CD14-positive monocyte (primary cell): ENCODE measurements at places on chromosomes 1 and 21.

DNA sequence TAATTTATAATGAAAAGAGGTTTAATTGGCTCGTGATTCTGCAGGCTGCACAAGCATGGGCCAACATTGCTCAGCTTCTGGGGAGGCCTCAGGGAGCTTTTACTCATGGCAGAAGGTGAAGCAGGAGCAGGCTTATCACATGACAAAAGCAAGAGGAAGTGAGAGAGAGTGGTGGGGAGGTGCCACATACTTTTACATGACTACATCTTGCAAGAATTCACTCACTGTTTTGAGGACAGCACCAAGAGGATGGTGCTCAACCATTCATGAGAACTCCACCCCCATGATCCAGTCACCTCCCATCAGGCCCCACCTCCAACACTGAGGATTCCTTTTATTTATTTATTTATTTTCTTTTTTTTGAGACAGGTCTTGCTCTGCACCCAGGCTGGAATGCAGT is 5.5 kb upstream of the PLEKHM2 start:
- DNase-seq = peak; percentile 62

GRCh38 chr1:51963592-51964308 is 26.8 kb downstream of the RAB3B start:
- no peak for DNase-seq

- no peak for DNase-seq
Measured at GRCh38 chr1:27614625-27615344, 10.8 kb upstream of the AHDC1 start.

GRCh38 chr1:6051423-6051822 is 5.7 kb downstream of the KCNAB2 start:
- DNase-seq = no peak

DNA sequence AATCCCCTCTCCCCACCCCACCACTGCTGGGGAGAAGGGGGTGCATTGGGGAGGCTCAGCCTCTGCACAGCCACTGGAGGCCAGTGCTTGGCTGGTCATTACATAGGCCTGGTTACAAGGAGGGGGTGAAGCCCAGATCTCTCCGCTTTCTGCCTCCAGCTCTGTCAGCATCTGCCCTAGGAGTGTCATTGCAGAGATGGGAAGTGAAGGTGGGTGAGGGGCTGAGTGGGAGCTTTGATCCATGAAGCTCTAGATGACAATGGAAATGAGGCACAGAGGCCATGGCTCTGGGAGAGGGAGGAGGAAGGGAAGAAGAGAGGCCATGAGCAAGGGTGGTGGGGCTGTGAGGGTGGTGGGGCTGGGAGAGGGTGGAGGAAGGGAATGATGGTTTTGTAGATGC is 411.6 kb downstream of the MATN1 start:
- DNase-seq = no peak

- no peak for DNase-seq
Measured at GRCh38 chr1:90356101-90356500, 361.0 kb downstream of the BARHL2 start.

DNA sequence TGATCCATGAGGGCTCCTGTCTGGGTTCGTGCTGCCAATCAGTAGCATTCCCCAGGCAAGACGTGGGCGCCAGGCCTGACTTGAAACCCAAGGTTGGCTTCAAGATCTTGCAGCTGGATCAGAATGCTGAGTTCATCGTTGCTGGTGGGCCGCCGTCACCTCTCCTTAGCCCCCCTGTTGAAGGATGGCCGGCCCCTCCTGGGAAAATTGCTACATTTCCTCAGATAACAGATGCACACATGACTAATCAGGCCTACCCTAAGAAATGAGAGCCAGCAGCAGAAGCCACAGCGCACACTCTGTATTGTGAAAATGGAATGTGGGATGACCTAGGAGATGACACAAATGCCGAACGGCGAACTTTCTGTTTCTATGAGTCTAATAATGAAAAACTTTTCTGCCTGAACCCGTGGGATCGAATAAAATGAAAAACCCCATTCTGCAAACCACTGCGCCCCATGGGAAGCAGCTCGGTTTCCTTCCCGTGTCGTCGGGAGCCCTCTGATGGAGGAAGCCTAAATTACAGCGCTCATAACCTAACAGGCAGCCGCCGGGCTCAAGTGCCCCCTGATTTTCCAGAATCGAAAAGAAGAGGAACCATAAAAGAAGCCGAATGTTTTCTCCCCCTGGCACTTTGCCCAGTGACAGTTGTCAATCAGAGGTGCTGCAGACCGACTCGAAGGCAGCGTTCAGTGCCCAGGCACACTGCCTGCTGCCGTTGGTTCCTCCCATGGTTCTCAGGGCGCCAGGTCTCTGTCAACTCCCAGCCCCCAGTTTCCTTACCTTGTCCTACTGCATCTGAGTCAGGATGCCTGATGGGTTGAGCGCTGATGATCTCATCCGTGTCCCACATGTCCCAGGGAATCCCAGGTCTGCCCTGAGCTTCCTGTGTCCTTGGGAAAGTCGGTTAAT is 38.2 kb upstream of the H6PD start:
- DNase-seq = peak; percentile 57

DNA sequence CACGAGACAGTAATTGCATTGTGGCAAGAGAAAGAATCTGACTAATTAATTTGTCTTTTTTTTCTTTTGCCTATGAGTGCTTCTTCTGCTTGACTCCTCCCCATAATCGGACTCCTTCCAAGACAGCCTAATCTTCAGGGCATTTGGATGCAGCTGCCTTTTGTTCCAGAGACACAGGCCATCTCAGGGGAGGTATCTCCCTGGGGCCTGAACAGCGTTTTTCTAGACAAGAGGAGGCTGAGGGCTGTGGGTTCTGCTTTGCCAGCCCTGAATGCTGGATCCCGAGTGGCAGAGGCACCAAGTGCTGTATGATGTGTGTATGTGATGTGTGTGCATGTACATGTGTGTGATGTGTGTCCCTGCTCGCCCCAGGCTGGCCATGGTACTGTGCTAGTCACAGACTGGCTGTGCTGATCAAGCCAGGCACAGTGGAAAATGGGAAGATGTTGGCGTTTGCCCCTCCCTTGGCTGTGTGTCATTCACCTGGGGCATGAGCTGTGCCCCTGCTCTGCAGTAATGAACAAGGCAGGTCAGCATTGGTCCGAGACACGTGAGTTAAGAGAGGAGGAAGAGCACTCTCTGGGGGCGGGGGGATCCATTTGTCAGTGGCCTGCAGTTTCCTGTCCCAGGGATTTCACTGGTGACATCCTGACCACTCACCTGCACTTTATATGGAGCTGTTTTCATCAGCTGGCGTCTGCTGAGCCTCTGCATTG is 77.2 kb downstream of the ADARB1 start:
- no peak for DNase-seq

- no peak for DNase-seq
Measured at GRCh38 chr1:219985169-219985568, 56.8 kb upstream of the SLC30A10 start.

GRCh38 chr1:39410915-39411436 is 80.5 kb upstream of the BMP8A start:
- peak; percentile 35 for DNase-seq

GRCh38 chr1:181763736-181764135 is 280.4 kb downstream of the CACNA1E start:
- no peak for DNase-seq

- no peak for DNase-seq
Measured at GRCh38 chr1:170203693-170204092, 57.9 kb downstream of the NTMT2 start.

DNA sequence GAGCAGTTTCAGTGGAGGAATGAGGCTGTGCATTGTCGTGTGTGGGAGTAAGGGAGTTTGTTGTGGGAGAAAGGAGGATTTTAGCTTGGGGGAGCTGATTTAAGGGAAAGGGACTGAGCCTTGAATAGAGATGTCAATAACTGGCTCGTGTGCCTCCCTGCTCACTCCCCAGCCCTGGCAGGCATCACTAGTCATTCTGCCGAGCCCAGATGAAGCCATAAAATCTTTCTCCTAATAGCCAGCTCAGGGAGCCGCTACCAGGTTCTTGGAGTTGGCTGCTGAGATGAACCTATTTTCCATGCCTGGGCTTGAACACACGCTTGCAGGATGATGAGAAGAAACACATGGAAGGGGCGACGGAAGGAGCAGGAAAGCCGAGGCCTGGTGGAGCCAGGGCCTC is 65.0 kb upstream of the POU3F1 start:
- no peak for DNase-seq

- DNase-seq = no peak
Measured at GRCh38 chr1:52635321-52636089, 2.5 kb downstream of the SHISAL2A start.

DNA sequence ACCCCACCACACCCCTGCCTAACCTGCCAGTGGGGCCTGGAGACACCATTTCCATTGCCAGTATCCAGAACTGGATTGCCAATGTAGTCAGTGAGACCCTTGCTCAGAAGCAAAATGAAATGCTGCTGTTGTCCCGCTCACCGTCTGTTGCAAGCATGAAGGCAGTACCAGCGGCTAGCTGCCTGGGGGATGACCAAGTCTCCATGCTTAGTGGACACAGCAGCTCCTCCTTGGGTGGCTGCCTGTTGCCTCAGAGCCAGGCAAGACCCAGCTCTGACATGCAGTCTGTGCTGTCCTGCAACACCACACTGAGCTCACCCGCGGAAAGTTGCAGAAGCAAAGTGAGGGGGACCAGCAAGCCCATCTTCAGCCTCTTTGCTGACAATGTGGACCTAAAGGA is 33.4 kb downstream of the STYXL2 start:
- DNase-seq = no peak

- DNase-seq = peak; percentile 9
Measured at GRCh38 chr1:67588178-67588855, 96.7 kb upstream of the GADD45A start.

GRCh38 chr1:238568735-238569134 is 678.0 kb upstream of the ZP4 start:
- DNase-seq = peak; percentile 0

DNA sequence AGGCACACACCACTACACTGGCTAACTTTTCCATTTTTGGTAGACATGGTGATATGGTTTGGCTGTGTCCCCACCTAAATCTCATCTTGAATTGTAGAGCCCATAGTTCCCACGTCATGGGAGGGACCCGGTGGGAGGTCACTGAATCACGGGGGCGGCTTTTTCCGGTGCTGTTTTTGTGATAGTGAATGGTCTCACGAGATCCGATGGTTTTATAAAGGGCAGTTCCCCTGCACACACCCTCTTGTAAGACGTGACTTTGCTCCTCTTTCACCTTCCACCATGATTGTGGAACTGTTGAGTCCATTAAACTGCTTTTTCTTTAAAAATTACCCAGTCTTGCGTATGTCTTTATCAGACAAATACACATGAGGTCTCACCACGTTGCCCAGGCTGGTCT is 1.3 kb upstream of the FTCD start:
- no peak for DNase-seq

DNA sequence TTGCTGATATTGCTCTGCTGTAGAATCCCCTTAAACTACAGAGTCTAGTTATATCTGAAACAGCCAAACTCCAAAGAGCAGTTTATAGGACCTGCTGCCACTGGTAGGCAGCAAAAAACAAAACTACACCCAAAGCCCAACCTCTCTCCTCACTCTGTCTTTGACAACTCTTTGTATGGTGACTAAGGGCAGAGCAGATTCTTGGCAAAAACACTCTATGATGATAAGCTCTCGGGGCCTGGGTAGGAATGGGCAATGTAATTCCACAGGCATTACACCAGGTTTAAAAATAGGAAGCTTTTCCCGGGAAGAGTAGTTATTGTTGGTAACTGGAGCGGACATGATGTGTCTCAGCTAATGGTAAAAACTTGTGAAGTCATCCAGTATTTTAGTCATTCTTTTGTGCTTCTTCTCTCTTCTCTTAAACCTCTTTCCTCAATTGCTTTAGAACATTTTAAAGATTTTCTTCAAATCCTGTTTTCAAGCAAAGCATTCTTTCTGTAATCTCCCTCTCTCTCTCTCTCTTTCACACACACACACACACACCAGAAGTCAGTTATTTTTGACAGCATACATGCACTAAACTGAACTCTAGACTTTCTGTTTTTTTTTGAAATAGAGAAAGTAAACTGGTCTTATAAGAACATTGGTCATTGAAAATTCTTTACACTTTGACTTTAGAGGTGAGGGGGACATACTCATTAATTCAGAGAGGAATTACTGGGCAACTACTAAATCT is 193.5 kb downstream of the PAPPA2 start:
- DNase-seq = no peak

GRCh38 chr1:113072757-113073478 is at the start of gene LRIG2:
Gene LRIG2 (plus strand): TSS chr1:113073198. CDS start chr1:113073407, 209 bp downstream.
- peak; percentile 96 for DNase-seq

DNA sequence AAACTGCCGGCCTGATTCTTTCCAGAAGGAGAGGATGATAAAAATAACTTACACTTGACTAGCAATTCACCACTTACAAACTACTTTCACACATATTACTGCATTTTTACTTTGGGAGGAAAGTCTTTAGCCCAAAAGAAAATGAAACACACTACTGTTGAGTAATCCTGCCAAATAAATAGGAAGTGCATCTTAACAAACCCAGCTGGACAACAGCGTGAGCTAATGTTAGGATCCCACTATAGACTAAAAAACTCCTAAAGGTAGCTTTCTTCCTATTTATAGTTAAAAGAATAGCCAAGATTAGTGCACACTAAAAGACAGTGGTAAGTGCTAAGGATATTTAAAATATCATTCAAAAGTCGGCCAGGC is 83.8 kb downstream of the HSF2BP start:
- DNase-seq = peak; percentile 67

GRCh38 chr1:39690794-39691382 is 345 bp downstream of the HPCAL4 start:
- no peak for DNase-seq

GRCh38 chr1:54297596-54298283 is 97.8 kb downstream of the MRPL37 start:
- DNase-seq = no peak

DNA sequence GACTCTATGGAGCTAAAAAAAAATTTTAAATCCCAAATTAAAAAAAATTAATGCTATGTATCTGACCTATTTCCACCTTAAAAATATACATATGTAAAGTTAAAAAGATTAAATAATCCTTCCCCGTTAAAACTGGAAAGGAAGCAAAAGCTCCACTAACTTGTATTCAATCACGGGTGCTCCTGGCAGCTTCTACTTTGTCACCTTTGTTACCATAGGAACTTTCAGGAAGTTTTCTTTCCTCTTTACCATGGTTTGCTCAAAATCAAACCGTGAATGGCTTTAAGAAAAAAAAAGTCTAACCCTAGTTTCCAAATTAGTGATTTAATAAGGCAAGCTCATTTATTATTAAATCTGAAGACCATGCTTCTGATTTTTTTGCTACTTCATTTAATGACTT is 3.5 kb downstream of the GPATCH2 start:
- DNase-seq = no peak

- no peak for DNase-seq
Measured at GRCh38 chr1:53160924-53161378, 18.5 kb upstream of the SLC1A7 start.

DNA sequence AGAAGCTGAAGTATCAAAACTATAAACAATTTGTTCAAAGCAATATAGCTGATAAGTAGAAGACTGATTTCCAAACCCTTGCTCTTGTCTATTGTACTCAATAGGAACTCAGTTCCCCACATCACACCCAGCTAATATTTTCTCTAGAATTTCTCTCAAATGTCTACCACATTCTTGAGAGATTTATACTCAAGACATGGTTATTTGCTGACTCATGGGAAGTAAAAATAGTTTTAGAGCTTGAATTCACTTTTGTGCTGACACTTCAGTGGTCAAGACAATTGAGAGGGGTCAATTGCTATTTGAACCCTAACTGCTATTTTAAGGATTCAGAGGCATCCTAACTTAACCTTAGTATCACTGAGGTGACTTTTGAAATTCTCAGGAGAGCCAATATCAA is 99.0 kb downstream of the TNNI3K start:
- no peak for DNase-seq

GRCh38 chr1:27868932-27869718 is 3.2 kb upstream of the THEMIS2 start:
- DNase-seq = peak; percentile 76
